ENCODE measurements at places on chromosomes 12 and 14.

DNA sequence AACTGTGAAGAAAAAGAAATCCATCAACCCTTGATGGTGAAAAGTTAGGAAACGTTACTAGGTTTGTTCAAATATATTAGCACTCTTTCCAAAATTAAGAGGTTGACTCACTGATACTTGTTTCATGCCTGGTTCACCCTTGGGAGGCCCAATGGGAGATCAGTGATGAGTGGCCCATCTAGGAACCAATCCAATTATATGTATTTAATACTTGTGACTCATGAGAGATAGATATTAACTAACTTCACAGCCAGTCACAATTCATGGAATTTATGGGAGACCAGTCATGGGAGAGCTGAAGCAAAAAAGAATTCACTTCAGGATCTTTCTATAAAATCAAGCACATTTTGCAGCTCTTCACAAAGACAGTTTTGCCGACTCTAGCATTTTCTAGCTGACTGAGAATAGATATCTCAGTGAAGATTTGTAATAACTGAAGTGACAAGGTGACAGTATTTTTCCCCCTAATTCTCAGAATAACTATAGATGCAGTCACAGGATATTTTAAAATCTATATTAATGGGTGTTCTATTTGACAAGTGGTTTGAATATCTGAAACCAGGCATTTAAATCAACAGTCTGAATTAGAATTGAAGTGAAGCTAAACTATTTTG lies 230.2 kb downstream of the EPS8 start:
- DNase-seq: no peak

DNA sequence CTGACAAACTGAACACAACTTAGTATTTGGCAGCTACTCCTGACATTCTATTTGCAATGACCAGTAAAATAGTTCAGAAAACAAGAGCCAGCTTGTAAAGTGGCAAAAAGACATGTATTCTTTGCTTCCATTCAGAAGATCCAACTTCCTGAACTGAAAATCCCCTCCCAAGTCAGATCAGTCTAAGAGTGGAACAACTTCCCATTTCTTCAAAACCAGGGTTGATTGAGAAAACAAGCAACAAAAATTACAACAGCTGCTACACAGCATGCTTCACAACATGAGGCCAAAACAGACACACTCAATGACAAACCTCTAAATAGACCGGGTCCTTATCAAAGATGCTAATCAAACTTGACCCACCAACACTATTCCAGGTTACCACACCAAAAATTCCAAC lies 40.3 kb downstream of the CIT start:
- DNase-seq: peak; percentile 68

DNA sequence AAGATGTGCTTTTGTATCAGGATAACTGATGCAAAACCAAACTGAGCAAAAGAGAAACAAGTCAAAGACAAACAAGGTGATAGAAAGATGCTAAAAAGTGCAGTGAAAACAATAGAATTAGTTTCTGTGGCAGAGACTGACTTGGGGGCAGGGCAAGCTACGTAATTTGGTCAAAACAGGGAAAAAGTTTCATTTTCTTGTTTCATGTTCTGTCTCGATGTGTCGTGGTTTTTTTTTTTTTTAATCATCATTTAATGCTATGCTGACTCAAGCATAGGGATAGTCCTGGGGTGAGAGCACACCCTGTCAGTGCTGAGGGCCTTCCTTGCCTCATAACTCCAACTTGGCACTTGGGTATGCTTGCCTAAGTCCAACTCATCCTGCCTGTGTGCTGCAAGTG lies 144.1 kb upstream of the PTPRQ start:
- DNase-seq: no peak

DNA sequence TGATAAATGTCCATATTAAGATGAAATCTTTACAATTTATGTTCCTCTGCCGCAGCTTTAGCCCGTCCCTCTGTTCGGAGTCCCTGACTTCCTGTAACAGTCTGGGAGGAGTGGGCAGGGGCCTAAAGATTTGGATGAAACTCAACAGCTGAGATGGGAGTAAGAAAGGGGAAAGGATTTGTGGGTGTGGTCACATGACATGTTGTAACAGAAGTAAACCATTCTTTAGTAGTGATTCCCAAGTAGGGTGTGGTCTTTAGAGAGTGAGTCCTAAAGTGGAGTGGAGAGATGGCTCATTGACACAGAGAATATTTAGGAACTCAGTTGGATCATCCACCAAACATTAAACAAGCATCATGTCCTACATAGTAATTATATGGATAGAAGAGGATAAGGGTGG lies 12.9 kb downstream of the TMEM117 start:
- DNase-seq: no peak

DNA sequence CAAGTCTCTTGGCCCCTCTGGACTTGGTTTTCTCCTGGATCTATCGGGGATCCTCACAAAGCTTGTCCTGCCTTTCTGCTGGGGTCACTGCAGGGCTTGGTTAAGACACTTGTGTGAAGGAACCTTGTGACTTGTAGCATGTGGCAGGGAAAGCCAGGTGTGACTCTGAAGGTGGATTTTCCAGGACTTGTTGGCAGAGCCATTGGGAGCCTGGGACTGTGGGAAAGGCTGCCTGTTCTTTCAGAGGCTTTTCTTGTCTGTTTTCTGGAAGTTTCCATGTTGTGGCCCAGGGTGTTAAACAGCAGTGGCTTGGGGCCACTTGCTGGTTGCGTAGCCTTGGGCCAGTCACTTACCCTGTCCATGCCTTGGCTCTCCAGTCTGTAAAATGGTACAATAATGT lies 12.6 kb downstream of the KMT5A start:
- no peak for DNase-seq

- DNase-seq: no peak
These were observed 21.8 kb downstream of the MDM1 start for GRCh38 chr12:68310370-68310769.

DNA sequence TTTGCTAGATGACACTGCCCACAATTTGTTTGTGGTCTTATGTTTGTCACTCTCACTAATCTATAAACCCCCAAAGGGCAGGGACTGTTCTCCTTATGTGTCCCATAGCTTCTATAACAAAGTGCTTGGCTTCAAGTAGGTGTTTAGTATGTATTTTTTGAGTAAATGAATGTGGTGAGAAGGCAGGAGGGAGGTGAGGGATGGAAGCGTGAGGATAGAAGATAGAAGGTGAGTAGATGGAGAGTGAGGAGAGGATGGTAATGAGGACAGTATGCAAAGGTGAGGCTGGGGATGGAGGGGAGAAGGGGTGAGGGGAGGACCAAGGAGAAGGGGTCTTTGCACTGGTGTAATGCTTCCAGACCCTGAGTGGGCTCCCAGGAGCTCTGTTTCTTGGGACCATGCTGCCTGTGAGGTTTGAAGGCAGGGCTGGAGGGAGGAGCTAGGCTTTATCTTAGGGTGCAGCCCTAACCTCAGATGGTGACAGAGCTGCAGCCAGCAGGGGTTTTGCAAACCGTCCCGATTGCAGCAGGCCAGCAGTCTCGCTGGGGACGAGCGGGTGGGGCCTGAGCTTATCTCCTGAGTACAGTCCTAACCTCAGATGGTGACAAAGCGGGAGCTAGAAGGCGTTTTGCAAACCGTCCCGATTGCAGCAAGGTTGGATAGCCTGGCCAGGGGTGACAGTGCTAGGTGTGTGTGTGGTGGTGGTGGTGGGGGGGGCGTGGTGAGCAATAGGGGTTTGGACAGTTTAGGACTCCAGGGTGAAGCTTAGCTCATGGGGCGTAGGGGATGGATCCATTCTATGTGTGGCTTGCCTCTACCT lies 6.5 kb downstream of the CEBPE start:
- DNase-seq: no peak

DNA sequence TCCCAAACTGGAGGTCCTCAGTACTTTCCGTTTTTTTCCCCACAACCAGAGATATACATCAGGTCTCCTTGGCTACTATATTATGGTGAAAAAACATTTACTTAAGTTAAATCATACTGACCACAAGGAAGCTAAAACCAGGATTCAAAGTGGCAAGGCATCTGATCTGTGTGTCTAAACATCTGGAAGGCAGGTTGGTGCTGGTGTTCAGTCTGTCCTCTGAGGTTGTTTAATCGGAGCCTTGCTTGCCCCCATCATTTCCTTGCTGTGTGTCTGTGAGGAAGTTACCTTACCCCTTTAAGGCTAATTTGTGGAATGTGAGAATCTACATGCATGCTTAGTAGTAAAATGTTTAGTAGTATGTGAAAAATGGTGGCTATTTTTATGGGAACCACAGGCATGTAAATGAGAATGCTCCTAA lies 75.6 kb downstream of the GALNT4 start:
- no peak for DNase-seq

GRCh38 chr12:7091171-7091570 lies 1.1 kb downstream of the C1R start:
- DNase-seq: no peak

DNA sequence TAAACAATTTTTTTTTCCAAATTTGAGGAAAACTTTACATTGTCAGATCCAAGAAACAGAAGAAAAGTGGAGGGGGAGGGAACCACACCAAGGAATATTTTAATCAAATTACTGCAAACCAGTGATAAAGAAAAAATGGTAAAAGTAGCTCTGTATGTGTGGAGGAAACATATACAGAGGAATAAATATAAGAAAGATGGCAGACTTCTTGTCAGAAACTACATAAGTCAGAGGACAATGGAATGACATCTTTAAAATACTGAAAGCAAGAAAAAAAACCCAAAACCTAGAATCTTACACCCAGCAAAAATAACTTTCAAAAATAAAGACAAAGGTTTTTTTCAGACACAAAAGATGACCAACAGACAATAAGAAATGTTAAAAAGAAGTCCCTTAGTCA lies 10.2 kb upstream of the LLPH start:
- no peak for DNase-seq

DNA sequence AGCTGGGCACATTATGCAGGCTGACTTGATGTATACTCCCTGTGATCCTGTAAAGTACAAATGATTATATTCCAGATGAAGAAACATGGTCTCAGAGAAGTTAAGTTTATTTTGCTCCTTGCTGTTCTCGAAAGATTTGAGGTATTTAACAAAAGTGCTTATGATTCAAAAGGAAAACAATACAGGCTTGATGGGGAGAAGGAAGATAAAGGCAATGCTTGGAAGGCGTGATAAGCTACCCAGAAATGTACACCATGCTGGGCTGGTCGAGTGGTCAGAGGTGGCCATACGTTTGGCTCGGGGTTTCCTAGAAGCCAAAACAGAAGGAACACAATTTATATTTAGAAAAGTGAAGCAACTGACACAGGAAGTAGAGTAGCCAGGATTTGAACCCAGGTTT lies 201.0 kb downstream of the KTN1 start:
- no peak for DNase-seq
